ENCODE measurements at places on chromosomes 1 and 21.

- DNase-seq, result peak; percentile 54
Observed at GRCh38 chr21:28683982-28684752, 308.5 kb downstream of the LTN1 start.

GRCh38 chr1:63004868-63005267 is 220.9 kb downstream of the ATG4C start:
- peak; percentile 16 for DNase-seq

GRCh38 chr1:36879613-36880012 is 154.7 kb downstream of the GRIK3 start:
- no peak for DNase-seq

DNA sequence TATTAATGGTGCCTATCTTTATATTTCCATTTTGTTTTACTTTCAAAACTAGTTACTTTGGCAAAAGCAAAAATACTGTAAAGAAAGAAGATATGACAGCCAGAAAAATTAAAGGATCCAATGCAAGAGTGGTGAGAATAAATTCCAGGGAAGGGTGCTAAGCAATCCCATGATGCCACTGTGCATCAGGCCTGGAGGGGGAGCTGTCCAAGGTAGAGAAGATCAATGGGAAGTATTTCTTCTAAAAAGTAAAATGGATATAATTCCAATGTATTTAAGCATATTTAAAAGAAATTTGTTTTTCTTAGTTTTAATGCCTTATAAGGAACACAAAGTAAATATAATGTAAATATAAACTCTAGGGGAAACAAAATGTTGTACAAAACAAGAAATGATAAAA is 1382.2 kb upstream of the B3GALT2 start:
- peak; percentile 18 for DNase-seq

All from epithelial cell of esophagus (primary cell).